GOT3 (cell line): ENCODE measurements at places on chromosomes 7 and 10.

DNA sequence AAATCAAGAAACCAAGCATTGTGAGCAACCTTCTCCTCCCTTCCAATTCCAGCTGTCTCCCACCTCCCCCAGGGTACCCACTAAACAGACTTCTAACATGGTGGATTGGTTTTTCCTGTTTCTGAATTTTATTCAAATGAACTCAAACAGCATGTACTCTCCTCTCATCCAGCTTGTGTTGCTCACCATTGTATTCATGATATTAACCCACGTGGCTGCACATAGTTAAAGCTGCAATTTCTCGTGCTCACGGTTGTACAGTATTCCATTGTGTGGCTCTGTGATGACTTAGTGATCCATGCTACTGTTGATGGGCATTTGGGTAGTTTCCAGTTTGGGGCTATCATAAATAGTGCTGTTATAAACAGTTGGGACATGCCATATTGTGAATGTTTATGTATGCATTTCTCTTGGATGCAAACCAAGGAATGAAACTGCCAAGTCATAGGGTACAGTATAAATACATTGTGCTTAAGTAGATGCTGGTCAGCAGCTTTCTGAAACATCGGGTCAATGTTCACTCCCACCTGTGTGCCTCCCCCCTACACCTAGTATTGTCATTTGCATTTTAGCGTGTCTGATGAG, 124.3 kb downstream of the CACNB2 start:
- no peak for DNase-seq

- no peak for DNase-seq
These were observed 535 bp downstream of the BTRC start for GRCh38 chr10:101354328-101355071.

DNA sequence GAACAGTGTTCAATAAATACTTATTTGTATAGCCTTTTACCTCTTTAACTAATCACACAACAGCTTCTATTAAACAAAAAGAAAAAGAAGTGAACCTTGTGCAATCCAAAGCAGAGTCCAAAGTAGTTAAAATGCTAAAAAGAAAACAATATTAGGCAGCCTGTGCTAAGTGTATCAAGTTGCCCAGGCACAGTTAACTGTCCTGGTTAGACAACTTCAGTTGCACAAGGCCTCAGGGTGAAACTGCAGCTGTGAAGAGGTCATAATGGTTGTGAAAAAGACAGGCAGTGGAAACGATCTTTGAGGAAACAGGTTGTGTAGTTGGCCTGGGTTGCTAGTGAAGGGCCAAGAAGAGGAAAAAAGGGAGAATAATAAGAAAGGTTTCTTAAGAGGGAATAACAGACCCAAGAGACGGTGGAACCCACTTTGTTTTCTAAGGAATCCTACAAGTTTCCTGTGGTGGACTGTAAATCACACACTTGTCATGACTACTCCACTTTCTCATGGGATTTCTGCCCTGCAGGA, 6.0 kb upstream of the CROT start:
- DNase-seq = no peak

DNA sequence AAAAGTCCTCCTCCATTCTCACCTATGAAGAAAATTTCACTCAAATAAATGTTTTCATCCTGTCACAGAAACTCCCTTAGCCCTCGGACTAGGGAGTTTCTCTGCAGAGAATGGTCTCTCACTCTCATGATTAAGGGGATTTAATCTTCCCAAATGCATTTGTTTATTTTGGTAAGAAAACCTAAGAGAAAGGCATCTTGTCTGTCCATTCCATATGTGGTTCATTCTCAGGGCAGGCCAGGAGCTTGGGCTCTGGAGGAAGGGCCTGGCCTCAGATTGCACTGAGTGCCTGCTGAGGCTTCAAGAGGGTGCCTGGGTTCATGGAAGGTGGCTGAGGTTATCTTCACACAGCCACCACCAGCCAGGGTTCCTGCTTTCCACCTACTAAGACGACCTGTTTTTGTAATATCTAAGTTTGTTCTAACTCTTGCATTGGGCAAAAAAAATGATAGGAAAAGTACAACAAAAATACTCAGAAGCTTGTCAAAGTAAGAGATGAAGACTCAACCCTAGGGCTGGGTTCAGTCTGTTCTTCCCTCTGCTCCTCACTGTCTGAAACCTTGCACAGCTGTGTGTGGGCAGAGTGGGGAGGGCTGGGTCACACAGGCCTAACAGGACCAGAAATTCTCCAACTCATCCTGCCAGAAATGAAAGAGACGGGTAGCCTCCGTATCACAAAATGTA, 186.7 kb downstream of the CXCL12 start:
- no peak for DNase-seq

GRCh38 chr7:99984593-99984992, 8.8 kb upstream of the AZGP1 start:
- no peak for DNase-seq

- no peak for DNase-seq
These were observed 27.8 kb downstream of the STEAP4 start for GRCh38 chr7:88278881-88279280.

GRCh38 chr7:40234046-40234445, 99.2 kb downstream of the SUGCT start:
- DNase-seq = no peak

DNA sequence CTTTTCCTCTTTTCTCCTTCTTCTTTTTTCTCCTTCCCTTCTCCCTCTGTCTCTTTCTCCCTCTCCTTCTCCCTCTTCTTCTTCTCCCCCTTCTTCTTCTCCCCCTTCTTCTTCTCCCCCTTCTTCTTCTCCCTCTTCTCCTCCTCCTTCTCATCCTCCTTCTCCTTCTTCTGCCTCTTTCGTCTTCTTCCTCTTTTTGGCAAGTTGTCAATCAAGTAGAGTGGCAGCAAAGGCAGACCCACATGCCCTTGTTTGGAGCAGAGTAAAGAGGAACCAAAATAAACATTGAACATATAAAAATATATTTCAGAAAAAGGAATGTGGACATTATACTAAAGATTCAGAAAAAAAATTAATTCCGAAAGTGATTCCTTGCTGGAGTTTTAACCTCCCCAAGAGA, 59.6 kb upstream of the ZNF33B start:
- no peak for DNase-seq

DNA sequence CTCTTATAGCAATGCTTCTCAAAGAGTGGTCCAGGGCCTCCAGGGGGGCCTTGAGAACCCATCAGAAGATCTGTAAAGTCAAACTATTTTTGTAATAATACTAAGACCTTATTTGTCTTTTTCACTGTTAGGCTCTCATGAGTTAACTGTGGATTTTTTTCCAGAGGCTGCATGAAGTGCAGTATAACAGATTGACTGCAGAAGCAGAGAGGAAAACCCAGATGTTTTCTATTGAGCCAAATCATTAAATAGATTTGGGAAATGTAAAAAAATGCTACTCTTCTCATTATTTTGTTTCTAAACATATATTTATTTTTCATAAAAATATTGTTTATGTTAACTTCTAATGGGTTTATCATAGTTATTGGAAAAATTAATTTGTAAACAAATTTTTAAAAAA, 589.0 kb upstream of the LRRTM3 start:
- no peak for DNase-seq

GRCh38 chr7:145184956-145185355, 349.1 kb upstream of the TPK1 start:
- DNase-seq = no peak

- no peak for DNase-seq
These were observed 16.8 kb downstream of the VWC2 start for GRCh38 chr7:49790209-49790608.

DNA sequence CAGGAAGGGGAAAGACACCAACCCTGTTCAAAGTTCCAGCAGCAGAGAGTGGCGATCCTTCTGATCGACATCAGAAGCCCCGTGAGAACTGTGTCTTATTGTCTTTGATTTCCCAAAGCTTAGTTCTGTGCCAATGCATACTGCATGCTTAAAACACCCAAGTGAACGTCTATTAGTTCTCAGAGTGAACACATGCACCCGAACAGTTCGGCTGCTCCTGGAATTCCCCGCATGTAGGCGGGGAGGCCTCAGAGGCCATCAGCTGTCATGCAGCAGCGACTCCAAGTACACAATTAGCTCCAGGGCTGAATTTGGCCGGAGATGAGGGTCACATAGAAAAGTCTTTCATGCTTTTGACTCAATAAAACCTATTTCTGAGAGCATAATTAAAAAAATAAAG, 276.9 kb downstream of the ZMYND11 start:
- no peak for DNase-seq

GRCh38 chr10:61791216-61791615, 110.3 kb upstream of the ARID5B start:
- no peak for DNase-seq

DNA sequence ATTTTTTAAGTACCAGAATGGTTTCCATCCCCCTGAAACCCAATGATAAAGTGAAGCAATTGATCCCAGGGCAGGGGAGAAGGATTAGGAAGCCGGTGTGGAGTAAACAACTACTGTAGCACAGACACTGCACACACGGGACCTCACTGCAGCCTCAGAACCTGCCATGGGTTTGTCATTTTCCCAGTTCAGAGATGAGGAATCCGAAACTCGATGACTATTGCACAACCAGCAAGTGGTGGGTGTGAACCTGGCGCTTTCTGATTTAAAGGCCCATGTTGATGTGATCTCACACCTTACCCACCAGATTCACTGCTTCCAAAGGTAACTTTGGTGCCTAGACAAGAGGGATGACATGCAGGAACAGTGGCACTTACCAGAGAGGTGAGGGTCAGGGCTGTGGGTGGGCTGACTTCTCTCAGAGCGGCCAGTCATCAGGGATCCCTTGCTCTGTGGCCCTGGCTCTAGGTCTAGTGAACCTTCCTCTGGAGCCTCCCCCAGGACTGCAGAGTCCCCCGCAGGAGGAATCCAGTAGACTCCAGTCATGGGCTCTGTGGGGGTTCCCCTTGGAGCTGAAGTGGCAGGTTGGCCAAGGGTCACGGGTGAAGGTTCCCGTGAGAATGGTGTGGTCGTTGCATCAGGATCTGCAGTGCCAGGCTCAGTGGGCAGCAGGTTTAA, 62.8 kb downstream of the PKD1L1 start:
- DNase-seq = no peak

DNA sequence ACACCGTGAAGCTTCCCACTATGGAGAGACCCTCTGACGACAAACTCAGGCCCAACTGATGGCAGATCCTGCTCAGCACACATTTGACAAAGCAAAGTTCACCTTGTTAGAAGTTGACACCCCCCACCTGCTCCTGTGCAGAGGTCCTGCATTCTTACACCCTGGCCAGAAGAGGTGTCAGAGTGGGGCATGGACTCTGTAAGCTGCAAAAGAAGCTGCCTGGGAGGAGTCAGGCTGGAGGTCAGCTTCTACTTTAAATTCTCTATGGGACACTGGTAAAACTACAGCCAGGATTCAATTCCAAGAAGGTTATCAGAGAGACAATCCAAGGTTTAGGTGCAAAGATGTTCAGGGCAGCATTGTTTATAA, 20.0 kb upstream of the TNS3 start:
- no peak for DNase-seq

DNA sequence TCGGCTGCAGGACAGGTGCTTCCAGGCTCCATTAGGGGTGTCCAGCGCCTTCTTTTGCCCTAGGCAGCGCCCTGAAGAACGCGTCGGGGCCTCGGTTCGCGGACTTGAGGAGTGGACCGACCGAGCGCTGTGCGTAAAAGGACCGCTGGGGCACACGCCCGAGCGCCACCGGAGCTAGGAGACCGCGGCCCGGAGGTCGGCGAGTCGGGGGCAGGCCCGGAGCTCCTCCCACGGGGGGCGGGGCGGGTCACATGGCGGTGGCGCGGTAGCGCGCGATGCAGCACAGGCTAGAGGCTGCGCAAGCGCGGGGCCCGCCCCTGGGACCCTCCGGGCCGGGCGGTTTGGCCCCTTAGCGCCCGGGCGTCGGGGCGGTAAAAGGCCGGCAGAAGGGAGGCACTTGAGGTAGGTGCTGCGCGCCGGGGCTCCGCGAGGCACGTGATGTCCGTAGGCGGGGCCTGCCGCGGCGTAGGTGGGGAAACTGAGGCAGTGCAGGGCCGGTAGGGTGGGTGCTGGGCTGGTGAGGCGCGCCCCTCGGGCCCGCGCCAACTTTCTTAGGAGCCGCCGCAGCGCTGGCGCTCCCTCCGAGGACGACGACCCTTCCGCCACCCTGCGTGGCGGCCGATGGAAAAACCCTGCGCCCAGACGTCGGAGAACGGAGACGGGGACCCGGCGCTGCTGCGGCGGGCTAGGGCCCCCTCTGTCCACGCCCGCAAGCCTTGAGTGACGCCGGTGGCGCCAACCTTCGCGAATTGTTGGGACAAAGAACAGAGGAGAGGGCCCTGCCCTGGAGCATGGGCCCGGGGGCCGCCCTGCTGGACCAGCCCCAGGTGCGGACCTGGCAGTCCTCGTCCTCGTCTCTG, at the start of gene PRXL2A:
TSS of gene PRXL2A (plus strand) at position 310 of the 860 bp plus-strand sequence. CDS start 11,917 bp downstream, outside the sequence.
- no peak for DNase-seq

DNA sequence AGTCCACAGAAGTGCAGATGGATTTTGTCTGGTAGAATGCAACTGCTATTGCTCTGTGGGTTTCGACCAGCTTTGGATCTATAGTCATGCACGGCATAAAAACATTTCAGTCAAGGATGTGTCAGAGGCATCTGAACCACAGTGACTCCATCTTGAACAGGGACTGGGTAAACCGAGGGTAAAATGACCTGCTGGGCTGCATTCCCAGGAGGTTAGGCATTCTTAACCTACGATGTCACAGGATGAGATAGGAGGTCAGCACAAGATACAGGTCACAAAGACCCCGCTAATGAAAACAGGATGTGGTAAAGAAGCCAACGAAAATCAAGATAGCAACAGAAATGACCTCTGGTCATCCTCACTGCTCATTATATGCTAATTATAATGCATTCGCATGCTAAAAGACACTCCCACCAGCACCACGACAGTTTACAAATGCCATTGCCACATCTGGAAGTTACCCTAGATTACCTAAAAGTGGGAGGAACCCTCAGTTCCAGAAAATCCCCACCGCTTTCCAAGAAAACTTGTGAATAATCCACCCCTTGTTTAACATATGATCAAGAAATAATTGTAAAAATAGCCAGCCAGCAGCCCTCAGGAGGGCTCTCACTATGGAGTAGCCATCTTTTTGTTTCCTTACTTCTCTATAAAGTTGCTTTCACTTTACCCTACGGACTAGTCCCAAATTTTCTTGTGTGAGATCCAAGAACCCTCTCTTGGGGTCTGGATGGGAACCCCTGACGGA, 50.7 kb upstream of the CPXM2 start:
- DNase-seq = no peak

DNA sequence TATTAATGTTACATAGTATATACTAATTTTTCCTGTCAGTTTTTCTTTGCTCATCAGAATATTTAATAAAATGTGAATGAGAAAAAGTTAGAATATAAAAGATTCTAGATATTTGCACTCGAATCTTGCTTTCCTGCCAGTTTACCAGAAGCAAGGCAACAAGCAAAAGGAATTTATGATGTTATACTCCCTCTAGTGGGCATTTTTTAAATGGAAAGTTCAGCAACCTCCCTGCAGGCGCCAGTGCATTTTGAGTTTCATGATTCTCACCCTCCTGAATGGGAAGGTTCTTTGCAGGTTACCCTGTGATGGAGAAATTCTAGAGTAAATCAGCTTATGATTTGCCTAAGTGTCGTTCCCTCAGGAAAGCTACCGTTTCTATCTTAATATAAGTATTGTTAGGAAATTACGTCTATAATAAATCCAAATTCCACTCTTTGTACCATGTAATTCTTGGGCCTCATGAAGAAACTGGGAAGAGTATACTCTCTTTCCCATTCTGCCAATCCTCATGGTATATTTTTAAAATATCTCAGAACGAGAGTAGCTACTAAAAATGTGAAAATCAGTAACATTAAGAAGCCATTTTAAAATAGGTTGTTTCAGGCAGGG, 350.0 kb downstream of the CRPPA start:
- DNase-seq = no peak
